ENCODE measurements at places on chromosomes 5 and 9.

DNA sequence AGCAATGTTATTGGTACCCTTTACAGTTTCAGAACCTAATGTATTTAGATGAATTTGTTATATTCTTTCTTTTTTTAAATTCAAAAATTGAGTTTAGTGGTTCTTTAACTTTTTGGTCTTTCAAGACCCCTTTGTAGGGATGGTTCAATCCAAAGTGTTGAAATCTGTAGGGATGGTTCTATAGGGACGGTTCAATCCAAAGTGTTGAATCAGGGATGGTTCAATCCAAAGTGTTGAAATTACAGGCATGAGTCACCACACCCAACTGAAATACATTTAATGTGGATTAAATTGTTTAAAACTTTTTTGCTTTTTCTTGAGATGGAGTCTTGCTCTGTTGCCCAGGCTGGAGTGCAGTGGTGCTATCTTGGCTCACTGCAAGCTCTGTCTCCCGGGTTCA lies 30.6 kb downstream of the SNX2 start:
- no peak for DNase-seq

DNA sequence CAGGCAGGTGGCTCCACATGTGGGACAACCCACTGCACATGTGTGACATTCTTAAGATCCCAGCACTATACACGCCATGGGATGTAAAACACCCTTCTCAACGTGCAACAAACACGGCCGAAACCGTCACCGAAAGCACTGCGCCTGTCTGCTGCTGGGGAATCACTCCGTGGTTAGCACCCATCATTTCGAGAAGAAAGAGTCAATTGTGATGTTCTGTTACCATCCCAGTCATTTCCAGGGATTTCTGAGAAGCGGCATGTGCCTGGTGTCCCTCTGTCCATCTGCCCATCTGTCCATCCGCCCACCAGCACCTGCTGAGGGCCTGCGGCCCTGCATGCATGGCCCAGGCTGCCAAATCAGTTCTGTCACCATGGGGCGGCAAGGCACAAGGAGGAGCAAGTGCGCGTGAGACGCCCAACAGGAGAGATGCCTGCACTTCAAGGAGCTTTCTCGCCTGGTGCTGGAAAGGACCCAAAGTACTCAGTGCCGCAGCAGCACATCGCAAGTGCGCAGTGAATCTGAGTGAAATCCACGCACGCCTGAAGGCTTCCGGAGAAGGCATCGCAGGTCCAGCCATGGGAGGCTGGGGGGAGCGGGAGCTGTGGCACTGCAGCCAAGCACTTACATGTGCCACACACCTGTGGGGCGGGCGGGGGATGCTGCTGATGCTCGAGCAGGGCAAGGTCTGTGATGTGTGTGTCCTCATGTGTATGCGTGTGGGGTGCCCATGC lies 38.0 kb downstream of the VAV2 start:
- no peak for DNase-seq

DNA sequence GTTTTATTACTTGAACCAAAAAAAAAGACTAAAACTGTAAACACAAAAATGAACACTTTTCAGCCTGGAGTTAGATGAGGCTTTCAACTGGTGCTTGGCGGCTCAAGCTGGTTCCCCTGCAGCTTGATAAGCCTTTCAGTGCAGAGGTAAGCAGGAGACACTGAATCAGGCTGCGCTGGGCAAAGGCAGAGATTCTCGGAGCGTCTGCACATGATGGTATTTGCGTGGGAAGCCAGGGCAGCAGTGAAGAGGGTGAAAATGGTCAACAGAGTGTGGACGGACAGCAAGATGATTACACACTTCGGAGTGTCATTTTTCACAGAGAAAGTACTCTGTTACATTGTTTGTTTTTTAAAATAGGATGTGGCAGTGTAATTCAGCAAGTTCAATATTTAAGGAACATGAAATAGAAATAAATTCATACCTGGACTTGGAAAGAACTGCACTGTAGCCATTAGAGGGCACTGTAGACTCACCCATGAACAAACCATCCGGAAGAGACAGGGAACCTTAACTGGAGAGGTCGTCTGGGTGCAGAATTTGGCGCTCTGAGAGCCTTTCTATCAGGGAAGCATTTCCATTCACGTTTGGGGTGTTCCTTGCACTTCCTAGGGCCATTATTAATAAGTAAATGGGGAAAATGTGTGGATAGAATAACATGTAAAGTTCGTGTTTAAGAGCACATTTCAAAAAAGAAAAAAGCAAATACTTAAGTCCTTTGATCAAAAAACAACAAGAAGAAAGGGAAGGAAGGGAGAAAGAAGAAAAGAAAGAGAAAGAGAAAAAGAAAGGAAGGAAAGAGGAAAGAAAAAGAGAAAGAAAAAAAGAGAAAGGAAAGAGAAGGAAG lies 69.8 kb downstream of the ICE1 start:
- peak; percentile 54 for DNase-seq

- no peak for DNase-seq
Observed at GRCh38 chr5:7320701-7321301, 75.1 kb upstream of the ADCY2 start.

DNA sequence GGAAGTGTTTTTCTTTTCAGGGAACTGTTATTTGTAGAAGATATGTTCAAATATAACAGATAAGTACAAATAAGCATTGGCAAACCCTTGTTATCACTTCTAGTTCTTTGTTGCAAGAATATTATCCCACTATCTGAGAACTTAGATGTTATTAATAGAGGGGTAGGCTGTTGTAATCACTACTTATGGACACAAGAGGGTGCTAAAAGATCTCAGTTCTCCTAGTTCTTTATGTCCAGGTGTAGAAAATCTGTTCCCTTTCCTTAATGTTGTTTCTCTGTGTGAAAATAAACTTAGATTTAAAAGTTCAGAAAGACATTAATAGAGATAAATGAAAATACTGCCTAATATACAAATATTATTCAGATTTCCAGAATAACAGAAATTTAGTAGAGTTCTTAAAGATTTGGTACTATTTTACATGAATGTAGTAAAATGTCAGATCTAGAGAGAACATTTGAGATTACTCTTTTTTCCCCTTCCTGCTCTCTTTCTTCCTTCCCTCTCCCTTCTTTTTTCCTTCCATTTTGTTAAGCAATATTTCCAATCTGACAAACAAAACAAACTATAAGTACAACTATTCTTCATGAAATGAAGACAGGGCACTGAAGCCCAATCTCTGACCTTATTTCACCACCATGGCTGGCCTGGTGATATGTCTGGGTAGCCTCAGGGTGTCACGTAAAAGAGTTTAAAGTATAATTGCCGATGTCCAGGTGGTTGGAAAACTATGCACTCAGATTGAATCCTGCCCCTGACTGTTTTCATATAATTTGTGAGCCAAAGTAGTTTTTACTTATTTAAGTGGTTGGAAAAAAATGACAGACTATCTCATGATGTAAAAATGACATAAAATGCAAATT lies 43.6 kb upstream of the C5orf46 start:
- peak; percentile 27 for DNase-seq

DNA sequence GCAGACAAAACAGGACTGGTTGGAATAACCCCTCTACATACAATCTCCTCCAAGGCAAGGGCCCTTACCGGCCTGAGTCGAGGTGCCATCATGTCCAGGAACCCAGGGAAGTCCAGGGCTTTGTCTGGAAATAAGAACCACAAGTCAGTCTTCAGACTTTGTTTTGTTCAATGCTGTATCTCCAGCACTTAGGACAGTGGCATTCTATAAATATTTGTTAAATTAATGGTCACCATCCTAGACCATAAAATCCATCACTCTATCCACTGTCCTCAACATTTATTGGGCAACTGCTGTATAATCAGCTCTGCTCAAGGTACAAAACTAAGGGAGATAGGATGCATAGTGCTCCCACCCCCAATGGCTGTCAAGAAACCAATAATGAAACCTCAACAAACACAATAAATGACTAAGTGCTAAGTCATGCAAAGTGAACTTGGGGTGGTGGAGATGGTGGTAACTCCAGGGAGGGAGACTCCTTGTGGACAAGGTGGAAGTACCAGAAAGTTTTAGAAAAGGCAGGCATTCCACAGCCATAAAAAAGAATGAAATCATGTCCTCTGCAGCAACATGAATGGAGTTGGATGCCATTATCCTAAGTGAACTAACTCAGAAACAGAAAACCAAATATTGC lies 5.0 kb downstream of the RELL2 start:
- peak; percentile 74 for DNase-seq

- DNase-seq: no peak
Observed at GRCh38 chr5:58056546-58056945, 403.3 kb downstream of the PLK2 start.

- no peak for DNase-seq
Observed at GRCh38 chr9:124869986-124870560, 8.1 kb downstream of the ARPC5L start.

- DNase-seq: peak; percentile 36
Observed at GRCh38 chr5:61048534-61048933, 103.5 kb downstream of the NDUFAF2 start.

DNA sequence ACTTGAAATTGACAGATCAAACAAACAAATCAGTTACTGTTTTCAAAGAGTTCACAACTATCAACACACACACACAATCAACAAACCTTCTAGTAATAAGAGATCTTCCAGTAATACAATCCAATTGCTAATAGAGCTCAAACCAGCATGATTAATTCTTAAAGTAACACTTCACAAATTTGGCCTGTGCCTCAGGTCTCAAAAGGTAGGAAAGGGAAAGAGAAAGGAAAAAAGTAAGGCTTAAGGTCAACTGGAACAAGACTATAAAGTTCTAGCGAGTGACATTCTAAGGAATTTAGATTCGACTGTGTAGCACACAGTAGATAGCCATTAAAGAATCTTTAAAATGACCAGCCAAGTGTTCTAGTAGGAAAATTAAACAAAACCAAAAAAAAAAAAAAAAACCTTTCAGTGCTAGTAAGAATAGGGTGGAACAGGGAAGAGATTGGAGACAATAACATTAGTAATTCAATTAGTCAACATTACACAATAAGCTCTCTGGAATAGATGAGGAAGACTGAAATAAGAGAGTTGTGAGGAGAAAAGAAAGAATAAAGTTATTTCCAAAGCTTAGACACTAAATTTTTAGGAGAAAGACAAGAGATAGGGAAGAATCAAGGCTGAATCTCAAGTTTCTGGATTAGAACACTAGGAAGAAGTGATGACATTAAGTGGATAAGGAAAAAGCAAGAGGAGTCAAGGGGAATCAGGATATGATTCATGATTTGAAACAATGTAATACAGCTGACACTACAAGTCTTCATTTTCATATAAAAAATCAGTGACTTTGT lies 86.1 kb downstream of the FBXL17 start:
- no peak for DNase-seq
